ENCODE measurements at places on chromosomes 4 and X. TPM values are rescaled to one million over a fixed set of nuclear protein-coding genes. Genes with fewer than 3 reads are reported as not detected.

GRCh38 chr4:71974681-71975080 is 57.1 kb upstream of the NPFFR2 start:
- no peaks in the 10 kb centered on the region for H3K27me3 ChIP-seq
- no peaks in the 10 kb centered on the region for H3K36me3 ChIP-seq
- no peak overlapping the region for H3K27ac ChIP-seq
- no peaks in the 10 kb centered on the region for H3K4me1 ChIP-seq
- no peak overlapping the region for H3K4me3 ChIP-seq

DNA sequence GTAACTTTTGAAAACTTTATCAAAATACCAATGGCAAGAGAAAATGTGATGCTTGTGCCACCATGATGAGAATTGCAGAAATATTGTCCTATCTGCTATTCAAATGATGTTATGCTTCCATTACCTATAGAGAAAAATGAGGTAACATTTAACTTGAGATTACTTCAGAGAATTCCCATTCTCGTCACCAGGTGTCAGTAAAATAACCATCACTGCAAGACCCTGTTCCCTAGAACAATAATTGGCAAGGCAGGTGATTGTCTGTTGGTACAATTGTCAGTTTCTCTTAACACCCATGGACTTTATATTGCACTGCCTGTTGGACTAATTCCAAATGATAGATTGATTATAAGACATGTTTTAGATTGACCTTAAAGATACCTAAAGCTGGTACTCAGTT is 179.9 kb downstream of the GABRG1 start:
- no peak overlapping the region for H3K4me3 ChIP-seq
- no peak overlapping the region for H3K27ac ChIP-seq
- DNase-seq, result peak; percentile 3
- no peaks in the 10 kb centered on the region for H3K36me3 ChIP-seq

DNA sequence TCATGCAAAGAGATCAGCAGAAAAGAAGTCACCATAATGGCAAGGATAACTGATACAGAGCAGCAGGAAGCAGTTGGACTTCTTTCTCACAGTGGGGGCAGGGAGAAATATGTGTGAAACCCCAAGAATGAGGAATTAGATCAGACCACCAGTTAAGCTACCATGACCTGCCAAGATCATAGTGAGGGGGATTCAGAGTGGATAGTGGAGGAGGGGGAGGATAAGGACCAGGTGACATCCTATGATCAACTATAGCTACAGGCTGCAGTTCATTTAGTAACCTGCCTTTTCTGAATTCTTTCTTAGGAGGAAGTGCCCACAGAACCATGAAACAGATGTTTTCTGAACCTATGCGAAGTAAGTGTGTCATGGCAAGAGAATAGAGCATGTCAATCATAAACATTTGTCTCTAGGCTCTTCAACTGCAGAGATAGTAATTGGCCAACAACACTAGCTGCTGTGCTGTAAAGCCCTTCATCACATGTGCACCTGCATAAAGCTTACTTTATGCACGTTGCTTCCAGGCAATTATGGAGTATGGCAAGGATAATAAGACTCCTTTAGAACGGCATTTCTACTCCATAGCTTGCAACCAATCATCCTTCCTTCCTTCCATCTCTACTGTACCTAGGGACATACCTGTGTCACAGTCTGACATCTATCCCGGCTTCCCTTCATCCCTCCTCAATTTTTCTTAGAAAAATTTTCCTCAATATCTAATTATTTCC is 329.7 kb downstream of the EPHA5 start:
- H3K27me3 ChIP-seq, result no peaks in the 10 kb centered on the region
- no peak overlapping the region for H3K4me3 ChIP-seq
- H3K4me1 ChIP-seq, result no peaks in the 10 kb centered on the region
- no peak for DNase-seq

DNA sequence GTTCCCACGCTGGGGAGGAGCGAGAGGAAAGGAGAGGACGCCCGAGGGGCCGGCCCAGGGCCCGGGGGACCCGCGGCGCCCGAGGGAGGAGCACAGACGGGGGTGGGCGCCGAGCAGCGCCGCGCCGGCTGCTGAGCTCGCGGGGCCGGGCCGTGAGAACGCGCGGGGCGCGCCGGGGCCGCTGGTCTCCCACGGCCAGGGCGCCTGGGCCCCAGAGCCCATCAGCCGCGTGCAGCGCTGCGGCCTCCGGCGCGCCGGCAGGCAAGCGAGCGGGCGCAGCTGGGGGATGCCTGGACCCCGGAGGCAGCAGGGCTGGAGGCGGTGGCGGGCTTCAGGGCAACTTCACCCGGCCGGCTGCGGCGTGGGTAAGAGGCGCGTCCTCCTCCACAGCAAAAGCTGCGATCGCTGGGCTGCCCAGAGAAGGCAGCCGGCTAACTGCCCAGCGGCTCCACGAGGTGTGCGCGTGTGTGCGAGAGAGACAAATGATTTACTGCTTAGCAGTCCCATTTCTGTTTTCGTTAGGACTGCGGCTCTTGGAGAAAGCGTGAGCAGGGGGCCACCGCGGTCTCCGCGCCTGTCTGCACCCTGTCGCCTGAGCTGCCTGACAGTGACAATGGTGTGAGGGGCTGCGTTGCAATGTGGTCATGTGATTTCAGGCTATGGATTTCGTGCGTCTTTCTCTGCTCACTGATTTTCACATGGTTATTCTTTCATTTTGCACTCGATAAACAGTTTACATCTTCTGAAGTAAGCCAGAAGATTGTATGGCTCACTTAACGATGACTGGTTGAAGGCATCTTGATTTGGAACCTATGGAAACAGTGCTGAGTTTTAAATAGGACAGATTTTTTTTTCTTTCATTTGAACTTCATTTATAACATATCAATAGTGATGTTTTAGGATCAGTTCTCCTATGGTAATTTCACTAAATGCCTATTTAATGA is 1.2 kb downstream of the GUCY1A1 start:
- DNase-seq, result peak; percentile 45
- no peaks in the 10 kb centered on the region for H3K27me3 ChIP-seq
- H3K36me3 ChIP-seq, result no peaks in the 10 kb centered on the region
- peaks cover 27% of the 10 kb centered on the region for H3K4me1 ChIP-seq

Gene SHROOM3
- total RNA-seq, result 27.8 TPM

- DNase-seq, result peak; percentile 1
- H3K4me1 ChIP-seq, result no peaks in the 10 kb centered on the region
- H3K4me3 ChIP-seq, result no peak overlapping the region
- no peaks in the 10 kb centered on the region for H3K36me3 ChIP-seq
- no peaks in the 10 kb centered on the region for H3K27me3 ChIP-seq
Measured at GRCh38 chr4:156710365-156711192, 261.0 kb downstream of the PDGFC start.

- H3K4me1 ChIP-seq, result no peaks in the 10 kb centered on the region
- no peak overlapping the region for H3K4me3 ChIP-seq
- no peaks in the 10 kb centered on the region for H3K27me3 ChIP-seq
- no peaks in the 10 kb centered on the region for H3K36me3 ChIP-seq
- no peak for DNase-seq
- no peak overlapping the region for H3K27ac ChIP-seq
Measured at GRCh38 chr4:38921151-38921550, 53.5 kb downstream of the FAM114A1 start.

Gene RNF128
- total RNA-seq, result not detected

GRCh38 chrX:69307756-69308155 is 142.5 kb upstream of the PJA1 start:
- no peaks in the 10 kb centered on the region for H3K36me3 ChIP-seq
- H3K4me3 ChIP-seq, result no peak overlapping the region
- no peak overlapping the region for H3K27ac ChIP-seq
- no peak for DNase-seq
- no peaks in the 10 kb centered on the region for H3K4me1 ChIP-seq
- no peaks in the 10 kb centered on the region for H3K27me3 ChIP-seq

- no peaks in the 10 kb centered on the region for H3K27me3 ChIP-seq
- H3K27ac ChIP-seq, result no peak overlapping the region
- DNase-seq, result no peak
- H3K4me3 ChIP-seq, result no peak overlapping the region
- no peaks in the 10 kb centered on the region for H3K36me3 ChIP-seq
- H3K4me1 ChIP-seq, result peaks cover 69% of the 10 kb centered on the region
Measured at GRCh38 chrX:106951230-106951629, 31.0 kb downstream of the CLDN2 start.

GRCh38 chr4:7815981-7816380 is 123.7 kb downstream of the AFAP1 start:
- H3K27me3 ChIP-seq, result no peaks in the 10 kb centered on the region
- peaks cover 40% of the 10 kb centered on the region for H3K36me3 ChIP-seq
- no peak for DNase-seq
- H3K4me3 ChIP-seq, result no peak overlapping the region
- H3K27ac ChIP-seq, result no peak overlapping the region

Gene CFAP47
- total RNA-seq, result not detected

- H3K36me3 ChIP-seq, result no peaks in the 10 kb centered on the region
- no peak overlapping the region for H3K27ac ChIP-seq
- H3K4me1 ChIP-seq, result no peaks in the 10 kb centered on the region
- H3K4me3 ChIP-seq, result no peak overlapping the region
- DNase-seq, result no peak
Measured at GRCh38 chr4:30920043-30920442, 199.9 kb downstream of the PCDH7 start.

Gene MAML3
- total RNA-seq, result 4.3 TPM

Gene TLR10
- total RNA-seq, result not detected

Gene ADAM29
- not detected for total RNA-seq

GRCh38 chr4:52868133-52868532 is 6.0 kb downstream of the RASL11B start:
- no peak overlapping the region for H3K27ac ChIP-seq
- H3K4me1 ChIP-seq, result no peaks in the 10 kb centered on the region
- H3K4me3 ChIP-seq, result no peak overlapping the region
- no peak for DNase-seq

Gene ABCG2
- total RNA-seq, result not detected

DNA sequence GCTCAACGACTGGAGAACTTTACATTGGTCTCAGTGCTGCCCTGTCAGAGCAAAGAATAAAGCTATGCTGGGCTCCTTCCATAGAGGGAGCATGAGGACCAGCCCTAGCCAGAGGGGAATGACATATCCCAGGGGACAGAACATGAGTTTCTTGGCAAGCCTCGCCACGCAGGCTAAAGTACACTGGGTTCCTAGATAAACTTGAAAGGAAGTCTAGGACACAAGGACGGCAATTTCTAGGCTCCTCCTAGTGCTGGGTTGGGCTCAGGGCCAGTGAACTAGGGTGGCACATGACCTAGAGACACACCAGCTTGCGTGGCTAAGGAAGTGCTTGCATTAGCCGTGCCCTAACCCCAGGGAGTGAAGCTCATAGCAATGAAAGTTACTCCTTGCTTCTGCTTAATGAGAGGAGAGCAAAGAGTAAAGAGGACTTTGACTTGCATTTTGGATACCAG is 141.0 kb downstream of the MAB21L2 start:
- DNase-seq, result peak; percentile 2
- no peaks in the 10 kb centered on the region for H3K4me1 ChIP-seq
- H3K4me3 ChIP-seq, result no peak overlapping the region
- H3K36me3 ChIP-seq, result no peaks in the 10 kb centered on the region
- H3K27ac ChIP-seq, result no peak overlapping the region

Gene MXRA5
- total RNA-seq, result not detected

- DNase-seq, result no peak
- no peak overlapping the region for H3K4me3 ChIP-seq
- H3K27me3 ChIP-seq, result no peaks in the 10 kb centered on the region
- H3K27ac ChIP-seq, result no peak overlapping the region
- H3K36me3 ChIP-seq, result no peaks in the 10 kb centered on the region
- peaks cover 14% of the 10 kb centered on the region for H3K4me1 ChIP-seq
Measured at GRCh38 chr4:40199179-40199670, 2.4 kb downstream of the RHOH start.

GRCh38 chr4:3290889-3291321 is 1.9 kb upstream of the RGS12 start:
- no peak overlapping the region for H3K4me3 ChIP-seq
- no peak for DNase-seq
- peaks cover 13% of the 10 kb centered on the region for H3K4me1 ChIP-seq
- H3K36me3 ChIP-seq, result no peaks in the 10 kb centered on the region

GRCh38 chr4:26611885-26612284 is 28.0 kb downstream of the TBC1D19 start:
- no peak overlapping the region for H3K27ac ChIP-seq
- DNase-seq, result no peak
- no peak overlapping the region for H3K4me3 ChIP-seq
- H3K36me3 ChIP-seq, result no peaks in the 10 kb centered on the region

- H3K27me3 ChIP-seq, result 0 out of 2 replicates have a peak, but pooled peaks cover 4% of the 10 kb centered on the region
- no peak overlapping the region for H3K4me3 ChIP-seq
- DNase-seq, result peak; percentile 68
- no peak overlapping the region for H3K27ac ChIP-seq
- H3K36me3 ChIP-seq, result no peaks in the 10 kb centered on the region
- no peaks in the 10 kb centered on the region for H3K4me1 ChIP-seq
Measured at GRCh38 chr4:111283066-111283677, 660.3 kb upstream of the PITX2 start.

DNA sequence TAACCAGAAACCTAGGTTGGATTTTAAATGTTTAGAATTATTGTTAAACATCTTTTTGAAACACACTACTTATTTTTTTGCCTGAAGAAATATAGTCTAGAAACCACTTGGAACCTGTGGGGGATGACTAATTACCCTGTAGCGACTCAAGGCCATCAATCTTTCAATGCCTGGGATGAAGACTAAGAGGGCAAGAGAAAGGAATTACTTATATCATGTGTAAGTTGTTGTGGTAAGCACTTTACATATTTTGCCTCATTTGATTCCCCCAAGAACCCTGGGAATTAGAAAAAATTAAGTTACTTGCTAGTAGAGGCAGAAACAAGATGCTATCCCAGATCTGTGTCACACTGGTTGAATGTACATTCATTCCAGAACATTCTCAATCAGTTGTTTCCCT is 170.9 kb upstream of the GRIA3 start:
- H3K27me3 ChIP-seq, result no peaks in the 10 kb centered on the region
- DNase-seq, result no peak
- H3K36me3 ChIP-seq, result no peaks in the 10 kb centered on the region

DNA sequence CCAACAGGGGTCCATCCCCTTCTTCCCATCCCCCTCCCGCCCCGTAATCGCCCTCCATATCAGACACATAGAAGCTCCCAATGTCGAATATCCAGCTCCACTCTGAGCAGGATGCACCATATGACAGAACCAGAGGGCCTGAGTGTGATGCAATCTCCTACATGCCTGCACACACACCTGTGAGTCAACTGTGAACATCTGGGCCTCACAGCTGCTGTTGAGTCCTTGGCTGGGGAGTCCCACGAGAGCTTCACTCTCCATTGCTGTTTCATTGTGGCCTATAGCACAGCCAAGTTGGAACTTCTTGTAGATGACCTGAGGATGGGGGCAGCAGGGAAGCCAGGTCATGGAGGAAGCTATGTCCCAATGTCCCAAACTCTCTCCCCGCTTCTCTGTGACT is 8.2 kb downstream of the SLC38A5 start:
- H3K4me1 ChIP-seq, result peaks cover 17% of the 10 kb centered on the region
- DNase-seq, result no peak
- H3K27me3 ChIP-seq, result no peaks in the 10 kb centered on the region
- H3K27ac ChIP-seq, result no peak overlapping the region

GRCh38 chr4:147737623-147738022 is 5.7 kb downstream of the ARHGAP10 start:
- H3K27ac ChIP-seq, result no peak overlapping the region
- no peak overlapping the region for H3K4me3 ChIP-seq
- no peak for DNase-seq
- H3K27me3 ChIP-seq, result no peaks in the 10 kb centered on the region
- H3K36me3 ChIP-seq, result no peaks in the 10 kb centered on the region
- H3K4me1 ChIP-seq, result peaks cover 45% of the 10 kb centered on the region

Gene CAPN6
- total RNA-seq, result not detected

Gene IRAK1
- total RNA-seq, result 366 TPM
